Iris pigment epithelial cell (primary cell): ENCODE measurements at places on chromosomes 6 and 20.

GRCh38 chr6:15464211-15464725 is 198.6 kb downstream of the DTNBP1 start:
- DNase-seq, result no peak

GRCh38 chr6:29506446-29507067 is 18.8 kb upstream of the MAS1L start:
- DNase-seq, result no peak

DNA sequence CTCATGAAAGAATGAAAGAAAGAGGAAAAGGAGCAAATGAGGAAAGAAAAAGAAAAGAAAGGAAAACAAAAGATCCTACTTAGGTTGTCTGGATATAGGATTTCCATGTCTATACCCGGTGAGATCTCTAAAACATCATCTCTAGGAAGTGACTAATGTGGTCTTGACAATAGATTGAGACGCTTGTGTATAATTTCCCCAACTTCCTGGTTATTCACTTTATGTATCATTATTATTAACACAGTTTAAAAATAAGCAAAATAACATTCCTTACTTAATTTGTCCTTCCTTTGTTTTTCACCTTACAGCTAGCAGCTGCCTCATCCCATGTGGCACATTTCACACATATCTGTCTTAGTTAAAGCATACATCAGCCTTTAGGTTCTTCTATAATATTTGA is 27.0 kb downstream of the LAMA4 start:
- DNase-seq, result peak; percentile 53

GRCh38 chr6:53686355-53686940 is 20.9 kb upstream of the KLHL31 start:
- no peak for DNase-seq

- peak; percentile 77 for DNase-seq
Measured at GRCh38 chr20:17895641-17896171, 72.9 kb downstream of the SNX5 start.

GRCh38 chr20:57397693-57398108 is 6.5 kb downstream of the RBM38 start:
- no peak for DNase-seq

DNA sequence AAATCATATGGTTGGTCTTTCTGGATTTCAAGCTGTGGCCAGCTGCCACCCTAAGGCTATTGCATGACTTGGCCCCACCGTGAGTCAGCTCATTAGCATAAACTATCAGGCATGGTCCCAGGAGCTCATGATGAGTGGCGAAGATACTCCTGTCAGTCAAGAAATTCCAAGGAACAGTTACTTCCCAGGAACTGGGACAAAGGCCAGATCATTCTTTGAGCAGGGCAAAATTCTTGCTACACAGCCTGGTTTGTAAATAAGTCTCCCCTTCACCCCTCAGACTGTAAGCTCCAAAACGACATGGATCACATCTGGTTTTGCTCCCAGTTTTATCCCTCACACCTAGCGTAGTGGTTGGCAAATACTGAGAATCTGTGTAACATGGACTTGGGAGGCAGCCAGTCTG is 33.0 kb upstream of the KIAA1586 start:
- peak; percentile 58 for DNase-seq

- DNase-seq, result no peak
Measured at GRCh38 chr6:138129190-138129589, 22.0 kb upstream of the PERP start.

DNA sequence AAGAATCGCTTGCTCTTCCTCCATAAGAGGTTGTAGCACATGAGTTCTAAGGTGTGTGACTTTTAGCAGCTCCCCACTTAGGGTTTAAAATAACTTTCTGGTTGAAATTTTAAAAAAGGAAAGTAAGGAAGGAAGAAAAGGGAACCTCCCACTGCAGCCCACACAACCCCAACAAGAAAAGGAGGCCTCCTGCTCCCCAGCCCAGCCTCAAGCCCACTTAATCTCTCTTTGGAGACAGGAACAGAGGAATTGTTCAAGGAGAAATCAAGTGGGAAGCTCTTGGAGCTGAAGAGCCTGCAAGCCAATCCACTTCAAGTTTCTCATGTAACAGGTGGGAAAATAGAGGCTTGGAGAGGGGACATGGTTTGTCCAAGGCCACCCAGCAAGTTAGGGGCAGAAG is 39.1 kb upstream of the PREX1 start:
- DNase-seq, result no peak

DNA sequence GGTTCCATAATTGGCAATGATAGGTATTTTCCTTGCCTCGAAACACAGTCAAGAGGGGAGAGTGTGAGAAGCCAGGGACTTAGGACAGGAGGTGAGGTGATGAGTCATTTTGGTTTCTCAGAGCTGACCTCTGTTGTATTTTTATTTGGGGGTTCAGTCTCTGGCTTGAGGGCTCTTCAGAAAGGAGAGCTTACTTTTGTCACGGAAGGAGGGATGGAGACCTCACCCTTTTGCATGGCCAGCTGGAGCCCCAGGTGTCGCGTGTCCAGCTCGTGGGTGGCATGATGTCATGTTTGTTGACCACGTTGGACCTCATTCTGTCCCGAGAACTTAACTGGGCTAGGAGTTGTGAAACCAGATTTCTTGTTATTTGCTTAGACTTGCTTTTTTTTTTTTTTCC is 293.9 kb downstream of the QKI start:
- DNase-seq, result no peak

DNA sequence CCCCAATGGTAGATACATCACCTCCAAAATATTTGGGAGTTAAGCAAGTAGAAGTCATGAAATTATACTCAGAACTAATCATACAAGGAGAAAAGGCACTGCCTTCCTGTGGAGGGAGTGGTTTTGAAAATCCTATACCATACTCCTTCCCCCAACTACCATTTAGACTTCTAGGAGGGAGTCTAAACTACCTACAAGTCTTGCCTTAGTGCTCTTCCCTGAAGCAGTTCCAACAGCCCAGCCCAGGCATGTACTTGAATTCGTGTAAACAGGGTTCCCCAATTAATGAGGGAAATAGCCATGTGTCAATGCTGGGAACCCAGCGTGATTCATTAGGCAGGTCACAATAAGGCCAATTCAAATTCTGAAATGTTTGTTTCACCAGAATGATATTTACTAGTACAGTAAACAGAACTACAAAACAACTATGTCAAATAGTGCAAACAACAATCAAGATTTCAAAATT is 39.1 kb upstream of the SGK1 start:
- DNase-seq, result peak; percentile 44

DNA sequence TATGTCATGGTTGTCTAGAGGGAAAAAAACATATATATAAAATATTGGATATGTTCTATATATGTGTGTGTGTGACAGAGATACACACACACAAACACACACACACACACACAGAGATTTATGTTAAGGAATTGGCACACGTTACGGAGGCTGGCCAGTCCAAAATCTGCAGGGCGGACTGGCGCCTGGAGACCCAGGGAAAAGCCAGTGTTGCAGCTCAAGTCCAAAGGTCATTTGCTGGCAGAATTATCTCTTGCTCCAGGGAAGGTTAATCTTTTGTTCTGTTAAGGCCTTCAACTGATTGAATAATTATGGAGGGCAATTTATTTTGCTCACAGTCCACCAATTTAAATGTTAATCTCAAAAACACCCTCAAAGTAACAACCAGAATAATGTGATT is 37.5 kb upstream of the PDE7B start:
- no peak for DNase-seq

- no peak for DNase-seq
Measured at GRCh38 chr6:33854572-33855030, 50.8 kb upstream of the MLN start.

GRCh38 chr6:65557224-65557623 is 149.8 kb downstream of the EYS start:
- DNase-seq, result no peak

- no peak for DNase-seq
Measured at GRCh38 chr20:33086052-33086722, 6.7 kb downstream of the BPIFB4 start.

DNA sequence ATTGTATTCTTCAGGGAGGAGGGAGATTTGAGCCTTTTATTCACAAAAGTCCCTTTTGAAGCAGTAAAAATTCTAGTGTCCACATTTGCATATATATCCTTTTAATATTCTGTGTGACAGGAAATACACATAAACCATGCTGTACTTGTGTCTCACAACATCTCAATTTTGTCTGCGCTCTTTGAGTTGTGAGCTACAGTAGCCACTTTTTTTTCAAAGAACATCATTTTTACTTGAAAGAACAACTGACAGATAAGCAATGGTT is 21.3 kb downstream of the LMBRD1 start:
- DNase-seq, result no peak

- peak; percentile 71 for DNase-seq
Measured at GRCh38 chr6:75601304-75602245, at the start of gene SENP6. SENP6 (plus strand) TSS chr6:75601880; CDS start chr6:75602525, 645 bp downstream.

GRCh38 chr6:107106165-107106564 is 9.2 kb downstream of the BEND3 start:
- no peak for DNase-seq

DNA sequence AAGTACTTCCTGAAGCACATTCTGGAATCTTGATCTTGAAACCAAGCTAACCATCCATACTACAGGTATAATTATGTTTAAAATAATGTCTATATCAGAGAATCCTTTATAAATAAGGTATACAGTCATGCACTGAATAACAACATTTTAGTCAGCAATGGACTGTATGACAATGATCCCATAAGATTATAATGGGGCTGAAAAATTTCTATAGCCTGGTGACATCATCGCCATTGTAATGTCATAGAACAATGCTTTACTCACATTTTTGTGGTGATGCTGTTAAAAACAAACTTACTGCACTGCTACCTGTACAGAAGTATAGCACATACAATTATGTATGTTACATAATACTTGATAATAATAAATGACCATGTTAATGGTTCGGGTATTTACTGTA is 31.8 kb downstream of the RNF146 start:
- no peak for DNase-seq

DNA sequence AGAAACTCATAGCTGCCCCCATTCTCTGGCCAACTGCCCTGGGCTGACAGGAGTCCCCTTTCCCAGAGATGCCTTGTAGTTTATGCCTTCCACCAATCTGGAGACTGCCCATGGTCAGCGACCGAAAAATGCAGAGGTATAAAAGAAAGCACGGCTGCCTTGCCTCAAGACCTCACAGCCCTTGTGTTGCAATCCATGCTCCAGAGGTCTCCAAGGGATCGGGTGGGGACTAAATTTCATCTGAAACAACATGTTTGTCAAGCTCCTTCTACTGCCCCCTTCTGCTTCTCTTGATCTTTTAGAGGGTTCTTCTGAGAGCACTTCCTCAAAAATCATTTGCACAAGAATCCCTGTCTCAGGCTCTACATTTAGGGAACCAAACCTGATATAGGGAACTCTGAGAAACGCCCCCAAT is 128.8 kb downstream of the PLCB1 start:
- DNase-seq, result no peak

GRCh38 chr20:35883336-35883777 is 70.9 kb downstream of the SCAND1 start:
- no peak for DNase-seq

DNA sequence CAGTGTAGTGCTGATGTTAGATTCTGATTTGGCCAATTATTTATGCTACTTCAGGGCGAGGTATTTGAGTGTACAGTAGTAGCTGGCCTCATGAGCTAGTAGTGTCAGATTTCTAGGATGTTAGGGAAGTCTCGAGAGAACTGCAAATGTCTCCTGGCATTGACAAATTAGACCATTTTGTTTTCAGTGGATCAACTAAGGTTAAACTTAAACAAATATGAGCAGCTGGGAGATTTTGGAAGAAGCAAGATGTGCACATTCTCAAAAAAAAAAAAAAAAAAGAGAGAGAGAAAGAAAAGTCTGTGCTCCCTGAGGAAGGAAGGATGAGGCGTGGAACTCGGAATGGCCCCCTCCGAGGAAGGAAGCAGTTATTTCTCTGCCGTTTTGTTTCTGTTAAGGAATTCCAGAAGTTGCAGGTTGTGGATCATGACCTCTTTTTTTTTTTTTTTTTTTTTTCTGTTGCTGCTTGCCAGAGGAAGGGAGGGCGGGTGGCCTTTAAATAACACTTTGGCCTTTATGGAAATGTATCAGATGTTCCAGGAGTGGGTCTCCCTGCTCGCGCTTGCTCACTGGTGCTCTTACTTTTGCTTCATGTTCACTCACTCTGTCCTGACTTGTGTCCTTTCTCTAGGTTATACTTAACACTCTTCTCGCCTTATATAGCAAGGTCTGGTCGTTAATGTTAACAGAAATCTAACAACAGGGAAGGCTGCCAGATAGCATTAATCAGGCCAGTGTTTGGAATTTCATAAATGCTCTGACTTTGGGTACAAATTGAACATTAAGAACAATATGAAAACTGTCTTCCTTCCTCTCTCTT is 124.4 kb downstream of the TCP11 start:
- peak; percentile 85 for DNase-seq

- DNase-seq, result peak; percentile 45
Measured at GRCh38 chr6:136465766-136466303, 84.4 kb downstream of the MAP7 start.

DNA sequence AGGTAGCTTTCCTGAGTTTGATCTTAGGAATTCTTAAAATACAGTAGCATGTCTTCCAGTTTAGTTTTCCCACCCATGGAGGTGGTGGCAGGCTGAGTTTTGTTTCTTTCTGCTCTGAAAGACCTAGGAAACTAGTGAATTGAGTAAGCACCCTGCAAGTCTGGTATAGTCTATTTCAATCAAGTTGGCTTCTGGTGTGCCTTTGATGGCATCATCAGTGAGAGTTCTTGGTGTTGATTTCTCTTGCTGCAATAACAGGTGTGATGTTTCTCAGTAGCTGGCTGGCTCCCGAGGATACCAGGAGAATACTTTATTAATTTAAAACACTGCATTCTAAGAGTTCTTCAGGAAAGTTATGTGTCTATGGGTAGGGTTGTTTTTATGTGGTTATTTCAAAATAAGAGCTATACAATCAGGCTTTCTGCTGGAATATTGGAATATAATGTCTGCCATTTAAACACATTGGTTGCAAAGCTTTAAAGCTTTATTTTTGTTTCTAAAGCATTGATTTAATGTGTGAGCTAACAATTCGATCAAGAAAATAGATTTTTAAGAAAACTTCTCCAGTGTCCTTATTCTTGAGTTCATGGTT is 19.0 kb downstream of the VAPB start:
- DNase-seq, result peak; percentile 47

DNA sequence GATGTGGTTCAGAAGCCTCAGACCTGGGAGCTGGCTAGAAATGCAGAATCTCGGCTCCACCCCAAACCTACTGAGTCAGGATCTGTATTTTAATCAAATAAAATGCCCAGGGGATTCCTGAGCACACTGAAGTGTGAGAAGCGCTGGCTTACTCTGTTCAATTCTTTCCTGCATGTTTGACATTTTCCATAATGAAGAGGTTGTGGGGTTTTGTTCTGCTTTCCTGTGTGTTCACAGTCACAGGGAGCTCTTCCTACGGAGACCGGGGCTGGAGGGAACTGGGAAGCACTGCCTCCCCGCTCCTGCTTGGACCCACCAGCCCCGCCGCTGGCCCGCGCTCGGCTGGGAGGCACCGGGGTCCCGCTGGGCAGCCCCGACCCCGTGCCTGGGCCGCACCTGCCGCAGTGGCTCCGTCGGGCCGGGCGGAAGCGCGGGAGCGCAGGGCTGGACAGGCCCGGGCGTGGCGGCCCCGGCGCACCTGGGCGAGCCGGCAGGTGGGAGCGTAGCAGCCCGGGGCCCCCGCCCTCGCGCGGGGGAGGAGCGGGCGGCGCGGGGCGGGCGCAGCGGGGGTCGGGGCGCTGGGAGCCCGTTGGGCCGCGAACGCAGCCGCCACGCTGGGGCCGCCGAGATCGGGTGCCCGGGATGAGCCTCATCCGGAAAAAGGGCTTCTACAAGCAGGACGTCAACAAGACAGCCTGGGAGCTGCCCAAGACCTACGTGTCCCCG is at the start of gene MAPK13:
MAPK13 (plus strand) TSS at position 573 of the 726 bp plus-strand sequence; CDS start at position 643, 70 bp downstream.
- DNase-seq, result peak; percentile 62
